ENCODE measurements at places on chromosomes 16 and 17.

GRCh38 chr17:48606892-48607614 lies 2.3 kb upstream of the HOXB6 start:
- DNase-seq: no peak

- DNase-seq: no peak
Measured at GRCh38 chr17:52035336-52035915, 123.1 kb downstream of the CA10 start.

- DNase-seq: no peak
Measured at GRCh38 chr17:66777689-66778225, 57.2 kb upstream of the CACNG5 start.

DNA sequence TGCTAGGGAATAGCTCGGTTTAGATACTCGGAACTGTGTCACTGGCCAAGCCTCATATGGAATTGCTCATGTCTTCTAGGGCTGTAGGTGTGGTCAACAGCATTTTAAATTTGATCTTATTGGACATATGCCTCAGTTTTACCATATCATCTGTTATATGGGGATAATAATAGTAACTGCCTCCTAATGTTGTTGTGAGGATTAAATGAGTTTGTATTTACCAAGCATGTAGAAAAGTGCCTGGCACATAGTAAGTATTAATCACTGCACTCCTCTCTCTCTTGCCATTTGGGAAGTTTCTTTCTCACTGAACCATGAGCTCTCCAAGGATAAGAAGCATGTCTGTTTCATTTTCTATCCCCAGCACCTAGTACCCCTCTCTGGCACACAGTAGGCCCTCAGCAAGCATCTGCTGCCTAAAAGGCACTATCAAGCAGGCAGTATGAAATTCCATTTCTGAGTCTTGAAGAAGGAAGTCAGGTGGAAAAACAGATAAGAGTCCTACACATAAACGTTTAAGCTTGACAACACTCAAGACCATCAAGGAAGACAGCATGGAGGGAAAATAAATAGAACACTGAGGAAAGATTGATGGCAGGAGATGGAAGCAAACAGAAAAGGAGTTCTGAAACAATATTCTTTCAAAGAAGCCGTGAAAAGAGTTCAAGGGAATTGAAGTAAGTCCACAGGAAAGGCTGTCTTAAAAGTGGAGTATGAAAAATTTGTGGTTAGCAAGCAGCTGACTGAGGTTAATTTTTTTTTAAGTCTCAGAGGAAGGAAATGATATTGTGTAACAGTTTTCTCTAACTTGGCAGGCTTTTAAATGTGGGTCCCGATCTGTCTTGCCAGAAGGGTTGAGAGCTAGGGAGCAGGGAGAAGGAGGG lies 2.2 kb upstream of the ATP6V0A1 start:
- no peak for DNase-seq

- no peak for DNase-seq
Measured at GRCh38 chr17:2954898-2955445, 108.4 kb downstream of the OR1D5 start.

GRCh38 chr17:63382136-63382535 lies 64.0 kb downstream of the CYB561 start:
- DNase-seq: no peak

GRCh38 chr16:1444730-1445517 lies 568 bp upstream of the CCDC154 start:
- no peak for DNase-seq

DNA sequence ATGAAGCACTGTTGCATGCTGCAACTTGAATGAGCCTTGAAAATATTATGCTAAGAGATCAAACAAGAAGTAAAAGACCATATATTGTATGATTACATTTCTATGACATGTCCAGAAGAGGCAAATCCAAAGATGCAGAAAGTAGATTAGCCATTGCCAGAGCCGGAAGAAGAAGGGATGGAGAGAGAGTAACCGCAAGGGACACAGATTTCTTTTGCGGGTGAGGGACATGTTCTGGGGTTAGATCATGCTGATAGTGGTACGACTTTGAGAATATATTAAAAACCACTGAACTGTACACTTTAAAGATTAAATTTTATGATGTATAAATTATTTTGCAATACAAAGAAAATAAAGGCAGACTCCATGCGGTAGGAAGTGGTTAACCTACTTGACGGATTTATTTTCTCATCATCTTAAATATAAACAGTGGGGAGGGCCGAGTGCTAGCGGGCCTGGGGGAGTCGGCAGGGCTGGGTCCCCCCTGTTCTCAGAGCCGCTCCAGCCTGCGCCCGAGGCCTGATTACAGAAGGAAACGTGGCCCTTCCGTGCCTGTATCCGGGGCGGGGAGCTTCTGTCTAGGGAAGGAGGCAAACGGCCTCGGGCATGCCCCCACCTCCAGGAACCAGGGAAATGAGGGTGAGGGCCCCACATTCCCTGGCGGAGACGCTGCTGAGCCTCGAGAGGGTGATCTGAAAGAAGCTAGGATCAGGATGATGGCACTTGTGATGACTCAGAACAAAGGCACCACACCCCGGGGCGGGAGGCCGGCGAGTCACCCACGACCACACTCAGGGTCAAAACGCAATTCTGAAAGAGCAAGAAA lies 48.0 kb downstream of the SHCBP1 start:
- no peak for DNase-seq

DNA sequence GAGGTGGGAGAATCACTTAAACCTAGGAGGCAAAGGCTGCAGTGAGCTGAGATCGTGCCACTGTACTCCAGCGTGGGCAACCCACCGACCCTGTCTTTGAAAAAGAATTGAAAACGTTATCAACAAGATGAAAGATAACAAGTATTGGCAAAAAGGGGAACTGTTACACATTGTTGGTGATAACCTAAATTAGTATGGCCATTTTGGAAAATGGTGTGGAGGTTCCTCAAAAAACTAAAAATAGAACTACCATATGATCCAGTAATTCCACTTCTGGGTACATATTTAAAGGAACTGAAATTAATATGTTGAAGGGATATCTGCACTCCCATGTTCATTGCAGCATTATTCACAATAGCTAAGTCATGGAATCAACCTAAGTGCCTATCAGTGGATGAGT lies 61.0 kb downstream of the ABHD15 start:
- no peak for DNase-seq

DNA sequence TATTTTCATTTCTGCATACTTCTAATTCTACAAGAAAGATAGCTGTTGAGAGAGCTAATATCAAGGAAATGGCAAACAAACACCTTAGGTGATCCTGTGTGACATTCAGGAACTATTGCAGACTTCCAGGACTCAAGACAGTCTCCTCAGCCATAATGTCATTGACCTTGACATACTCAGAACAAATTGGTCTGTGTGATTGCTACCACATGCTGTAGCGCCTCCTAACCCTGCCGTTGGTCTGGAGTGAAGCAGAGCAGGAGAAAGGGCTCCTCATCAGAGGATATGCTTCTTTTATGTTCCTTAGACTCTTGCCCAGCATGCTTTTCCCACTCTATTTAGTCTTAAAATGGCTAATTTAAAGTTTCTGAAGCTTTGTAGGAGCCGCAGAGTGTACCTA lies 194.2 kb upstream of the TBX2 start:
- DNase-seq: no peak

GRCh38 chr17:1645207-1646171 lies at the start of gene SCARF1:
Gene SCARF1 (minus strand): TSS chr17:1645732. CDS start chr17:1645697, 35 bp downstream.
- no peak for DNase-seq

DNA sequence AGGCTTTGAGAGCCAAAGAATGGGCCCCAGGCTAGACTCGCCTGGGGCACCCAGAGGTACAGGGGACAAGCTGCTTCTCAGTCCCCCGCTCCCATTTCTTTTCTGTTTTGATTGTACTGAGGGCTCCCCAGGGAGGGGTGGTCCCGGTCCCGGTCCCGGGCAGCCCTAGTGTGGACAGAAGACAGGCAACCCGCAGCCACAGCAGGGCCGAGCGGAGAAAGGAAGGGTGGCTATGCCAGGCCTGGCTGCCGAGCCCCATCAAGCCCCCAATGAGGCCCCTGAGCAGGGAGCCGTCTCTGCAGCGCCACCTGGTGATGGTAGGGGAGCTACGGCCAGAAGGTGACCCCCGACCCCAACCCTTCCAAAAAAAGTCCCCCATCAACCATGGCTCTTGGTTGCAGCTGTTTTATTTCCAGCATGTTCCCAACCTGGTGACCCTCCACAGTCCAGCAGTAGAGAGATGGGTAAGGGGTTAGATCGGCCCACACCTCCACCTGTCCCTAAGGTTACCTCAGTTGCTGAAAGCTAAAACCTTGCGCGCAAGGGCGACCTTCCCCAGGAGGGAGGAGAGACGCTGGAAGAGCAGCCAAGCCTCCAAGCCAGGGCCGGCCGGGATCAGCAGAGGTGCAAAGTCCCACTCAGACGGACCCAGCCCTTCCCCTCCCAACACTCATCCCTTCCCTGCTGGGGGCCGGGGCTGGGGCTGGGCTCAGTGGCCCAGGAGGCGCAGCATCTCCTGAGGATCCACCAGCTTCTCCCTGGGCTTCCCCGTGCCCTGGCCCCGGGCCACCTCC lies 2.6 kb upstream of the GRIN2C start:
- DNase-seq: peak; percentile 53

DNA sequence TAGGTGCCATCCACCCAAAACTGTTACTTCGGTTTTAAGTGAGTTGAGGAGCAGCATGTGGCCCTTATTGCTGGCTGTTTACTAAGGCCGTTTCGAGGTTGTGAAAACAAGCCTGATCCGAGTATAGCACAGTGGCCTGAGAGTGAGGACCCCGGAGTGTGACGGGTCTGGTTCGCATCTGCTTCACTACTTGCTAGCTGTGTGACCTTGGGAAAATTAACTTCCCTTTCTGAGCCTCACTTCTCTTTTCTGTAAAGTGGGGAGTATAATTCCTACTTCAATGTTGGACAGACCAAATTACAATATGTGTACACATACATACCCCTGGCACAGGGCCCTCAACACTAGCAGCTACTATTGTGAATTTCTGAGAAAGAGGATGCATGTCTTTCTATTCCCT lies 11.7 kb upstream of the HEATR6 start:
- DNase-seq: no peak
